ENCODE measurements at places on chromosomes 2 and 18. TPM values are rescaled to one million over a fixed set of nuclear protein-coding genes. Genes with fewer than 3 reads are reported as not detected.

- no peak for DNase-seq
Observed at GRCh38 chr2:217327953-217328621, 468.2 kb upstream of the TNP1 start.

DNA sequence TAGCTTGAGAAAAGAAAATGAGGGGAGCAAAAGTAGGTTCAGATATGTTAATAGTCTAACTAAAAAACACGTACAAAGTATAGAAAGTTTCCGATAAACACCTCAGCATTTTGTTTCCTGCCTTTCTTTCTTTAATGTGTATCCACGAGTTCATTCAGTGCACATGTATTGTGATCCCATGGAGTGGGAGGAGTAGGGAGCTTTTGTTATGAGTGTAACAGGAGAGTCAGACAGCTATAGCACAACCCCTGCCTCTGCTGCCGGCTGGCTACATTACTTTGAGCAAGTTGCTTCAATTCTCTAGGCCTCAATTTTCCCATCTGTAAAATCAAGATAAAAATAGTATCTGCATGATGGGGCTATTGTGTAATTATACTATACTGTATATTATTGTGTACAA, 249.2 kb upstream of the FIGN start:
- DNase-seq: no peak

- no peak for DNase-seq
Observed at GRCh38 chr2:185921048-185921756, 182.6 kb downstream of the FSIP2 start.

HMSD gene
- not detected for total RNA-seq

TCF7L1 gene
- total RNA-seq: 0.16 TPM
